ENCODE measurements at places on chromosomes 2 and 18.

- no peak for DNase-seq
These were observed at the start of gene RAMP1 for GRCh38 chr2:237859533-237860272. TSS of gene RAMP1 (plus strand) at chr2:237859623. CDS start at chr2:237859676, 53 bp downstream.

DNA sequence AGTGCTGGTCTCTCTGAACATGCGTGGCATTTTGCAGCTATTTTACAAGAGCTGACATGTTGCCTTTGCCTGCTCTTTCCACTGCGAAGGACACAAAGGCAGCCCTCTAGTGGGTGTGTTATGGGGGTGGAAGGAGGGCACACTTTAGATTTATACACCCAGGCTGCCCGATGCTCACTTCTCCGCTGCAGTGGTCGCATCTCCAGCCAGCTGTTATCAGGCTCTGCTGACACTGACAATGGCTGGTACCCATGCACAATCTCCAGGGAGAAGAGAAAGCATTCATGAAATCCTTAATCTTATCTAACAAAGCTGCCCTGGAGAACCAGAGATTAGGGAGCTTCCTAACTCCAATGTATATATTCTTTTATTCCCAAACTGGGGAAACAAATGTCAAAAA, 113.5 kb downstream of the EPHA4 start:
- DNase-seq: no peak

GRCh38 chr2:191844706-191845105, 2.2 kb downstream of the CAVIN2 start:
- no peak for DNase-seq

DNA sequence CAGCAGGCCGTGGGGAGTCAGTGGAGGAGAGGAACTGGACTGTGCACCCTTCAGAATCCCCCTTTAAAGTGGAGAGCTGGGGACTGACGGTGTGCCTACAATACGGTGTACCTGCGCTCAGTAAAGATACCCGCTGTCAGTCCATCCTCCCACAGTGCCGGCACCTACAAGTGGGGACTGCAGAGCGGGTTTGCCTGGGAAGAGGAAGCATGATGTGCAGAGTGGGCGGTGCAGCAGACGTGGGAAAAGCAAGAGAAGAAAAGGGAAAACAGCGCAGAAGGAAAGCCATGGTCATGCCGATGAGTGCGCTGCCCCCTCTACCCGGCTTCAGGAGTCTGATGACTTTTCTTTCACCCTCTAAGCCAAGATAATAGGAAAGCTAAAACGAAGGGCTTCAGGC, 148.0 kb downstream of the TPO start:
- no peak for DNase-seq

DNA sequence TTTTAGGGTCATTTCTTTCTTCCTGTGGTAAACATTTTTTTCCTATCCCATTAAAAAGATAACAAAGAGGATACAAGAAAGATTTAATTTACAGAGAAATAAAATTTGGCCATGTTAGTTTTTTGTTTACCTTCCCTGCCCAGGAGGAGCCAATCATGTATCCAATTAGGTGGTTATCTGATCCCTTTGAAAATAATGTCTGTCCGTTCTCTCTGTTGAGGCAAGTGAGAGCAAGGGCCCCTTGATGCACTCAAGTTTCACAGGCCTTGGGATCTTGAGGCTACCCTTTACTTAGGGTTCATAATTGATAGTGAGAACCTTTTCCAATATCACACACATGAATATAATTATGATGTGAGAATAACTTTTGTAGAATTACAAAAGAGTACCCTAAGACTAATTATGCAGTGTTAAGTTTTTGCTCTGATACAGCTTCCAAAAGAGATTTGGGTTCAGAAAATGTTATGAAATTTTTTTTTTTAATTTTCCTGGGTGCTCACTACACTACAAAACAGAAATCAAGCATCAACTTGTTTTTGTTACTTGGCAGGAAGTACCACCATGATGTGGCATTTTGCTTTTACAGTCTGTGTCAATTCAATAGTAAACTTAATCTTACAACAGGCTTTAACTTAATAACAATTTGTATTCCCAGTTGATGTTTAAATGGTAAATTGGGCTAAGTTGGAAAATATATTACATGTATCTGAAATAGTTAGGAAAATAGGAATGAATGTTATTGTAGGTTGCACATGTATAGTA, 42.0 kb downstream of the AFTPH start:
- DNase-seq: no peak

DNA sequence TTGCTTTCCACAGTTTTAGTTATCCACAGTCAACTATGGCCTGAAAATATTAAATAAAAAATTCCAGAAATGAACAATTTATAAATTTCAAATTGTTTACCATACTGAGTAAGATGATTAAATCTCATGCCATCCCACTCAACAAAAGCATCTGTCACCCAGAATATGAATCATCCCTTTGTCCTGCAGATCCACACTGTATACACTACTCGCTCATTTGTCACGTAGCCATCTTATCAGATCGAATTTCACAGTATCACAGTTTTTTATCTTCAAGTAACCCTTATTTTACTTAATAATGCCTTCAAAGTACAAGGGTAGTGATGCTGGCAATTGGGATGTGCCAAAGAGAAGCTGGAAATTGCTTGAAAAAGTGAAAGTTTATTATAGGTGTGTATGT, 291.8 kb upstream of the LRATD1 start:
- DNase-seq: no peak

DNA sequence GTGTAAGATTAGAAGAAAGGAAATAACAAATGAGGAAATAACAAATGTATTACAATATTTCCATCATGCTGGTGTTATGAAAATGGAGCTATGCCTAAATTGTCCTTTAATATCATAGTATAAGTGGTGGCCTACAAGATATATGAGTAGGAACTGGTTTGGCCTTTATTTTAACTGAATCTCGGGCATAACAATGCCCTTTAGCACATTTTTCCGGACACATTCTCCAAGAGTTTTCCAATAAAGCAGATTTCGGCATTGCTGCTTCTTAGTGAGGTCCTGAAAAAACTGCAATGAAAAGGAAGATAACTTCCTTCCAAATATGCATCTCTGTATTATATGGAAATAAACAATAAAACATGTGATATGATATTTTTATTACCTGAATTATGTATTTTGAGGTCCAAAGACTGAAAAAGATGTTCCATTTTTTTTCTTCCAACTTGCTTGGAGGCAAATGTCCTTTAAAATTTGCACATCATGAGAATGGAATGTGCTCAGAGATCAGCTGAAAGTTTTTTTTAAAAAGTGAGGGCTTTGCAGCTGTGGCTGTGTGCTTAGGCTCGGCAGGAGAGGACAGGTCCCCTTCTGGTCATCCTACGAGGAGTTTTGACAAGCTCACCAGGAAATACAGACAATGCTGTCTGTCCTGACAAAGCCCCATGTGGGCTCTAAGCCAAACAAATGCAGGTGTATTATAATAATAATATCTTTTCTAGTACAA, 132.3 kb upstream of the RND3 start:
- peak; percentile 63 for DNase-seq

DNA sequence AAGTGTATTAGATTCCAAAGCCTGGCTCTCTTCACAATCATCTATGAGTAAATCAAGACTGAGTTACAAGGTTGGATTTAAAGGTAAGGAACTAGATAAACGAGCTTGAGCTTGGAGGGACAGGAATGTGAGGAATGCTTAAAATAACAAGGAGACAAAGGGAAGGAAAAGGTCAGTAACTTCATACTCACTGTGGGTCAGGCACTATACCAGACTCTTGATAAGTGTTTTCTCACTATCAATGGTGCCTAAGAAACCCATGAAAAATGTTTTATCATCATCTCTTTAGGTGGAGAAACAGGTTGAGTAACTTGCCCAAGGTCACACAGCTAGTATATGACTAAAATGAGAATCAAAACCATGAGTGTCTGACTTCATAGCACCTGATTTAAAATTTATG, 212.1 kb downstream of the CDH2 start:
- DNase-seq: peak; percentile 33

DNA sequence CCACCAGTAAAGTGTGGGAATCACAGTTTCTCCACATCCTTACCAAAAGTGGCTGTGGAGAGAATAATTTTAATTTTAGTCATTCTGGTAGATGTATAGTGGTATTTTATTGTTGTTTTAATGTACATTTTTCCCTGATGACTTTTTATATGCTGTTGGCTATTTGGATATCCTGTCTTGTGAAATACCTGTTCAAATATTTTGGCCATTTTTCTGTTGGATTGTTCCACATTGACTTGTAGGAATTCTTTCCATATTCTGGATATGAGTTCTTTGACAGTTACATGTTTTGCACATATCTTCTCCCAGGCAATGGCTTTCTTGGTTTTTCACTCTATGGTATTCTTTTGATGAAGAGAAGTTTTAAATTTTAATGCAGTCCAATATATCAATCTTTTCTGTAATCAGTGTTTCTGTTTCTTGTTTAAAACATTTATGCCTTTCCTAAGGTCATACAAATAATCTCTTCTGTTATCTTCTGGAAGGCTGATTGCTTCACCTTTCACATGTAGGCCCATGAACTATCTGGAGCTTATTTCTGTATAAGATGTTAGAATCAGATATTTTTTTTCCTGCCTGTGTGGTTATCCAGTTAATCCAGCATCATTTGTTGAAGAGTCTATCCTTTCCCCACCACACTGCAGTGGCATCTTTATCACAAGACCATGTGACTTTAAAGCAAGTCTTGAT, 19.0 kb downstream of the AFTPH start:
- DNase-seq: peak; percentile 77

- no peak for DNase-seq
These were observed 281.1 kb downstream of the ZNF516 start for GRCh38 chr18:76213991-76214390.

GRCh38 chr2:135335256-135335655, 195.8 kb downstream of the ZRANB3 start:
- no peak for DNase-seq

DNA sequence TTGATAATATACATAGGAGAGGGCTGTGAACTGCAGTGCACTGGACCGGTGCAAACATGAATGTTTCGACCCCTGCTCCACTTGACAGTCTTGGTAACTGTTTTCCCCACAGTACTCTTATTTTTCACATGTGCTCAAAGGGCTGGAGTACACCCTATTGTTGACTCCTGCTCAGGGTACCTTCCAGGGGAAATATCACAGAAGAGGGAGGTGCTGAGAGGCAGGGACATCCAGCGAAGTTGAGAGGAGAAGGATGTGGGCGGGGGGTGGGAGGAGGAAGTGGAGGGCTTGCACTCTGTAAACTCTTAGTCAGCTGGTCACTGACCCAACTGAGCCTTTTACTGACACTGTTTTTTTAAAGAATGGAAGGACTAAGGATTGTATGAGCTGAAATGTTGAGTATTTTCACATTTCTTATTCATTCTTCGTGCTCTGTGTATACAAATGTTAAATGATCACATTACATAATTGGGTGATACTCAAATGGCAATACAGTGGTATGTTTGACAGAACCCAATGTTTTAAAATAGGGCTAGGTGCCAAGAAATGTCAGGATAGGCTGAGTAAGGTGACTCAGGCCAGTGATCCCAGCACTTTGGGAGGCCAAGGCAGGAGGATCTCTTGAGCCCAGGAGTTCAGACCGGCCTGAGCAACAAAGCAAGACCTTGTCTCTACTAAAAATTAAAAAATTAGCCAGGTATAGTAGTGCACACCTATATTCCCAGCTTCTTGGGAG, 10.0 kb downstream of the INPP4A start:
- no peak for DNase-seq

DNA sequence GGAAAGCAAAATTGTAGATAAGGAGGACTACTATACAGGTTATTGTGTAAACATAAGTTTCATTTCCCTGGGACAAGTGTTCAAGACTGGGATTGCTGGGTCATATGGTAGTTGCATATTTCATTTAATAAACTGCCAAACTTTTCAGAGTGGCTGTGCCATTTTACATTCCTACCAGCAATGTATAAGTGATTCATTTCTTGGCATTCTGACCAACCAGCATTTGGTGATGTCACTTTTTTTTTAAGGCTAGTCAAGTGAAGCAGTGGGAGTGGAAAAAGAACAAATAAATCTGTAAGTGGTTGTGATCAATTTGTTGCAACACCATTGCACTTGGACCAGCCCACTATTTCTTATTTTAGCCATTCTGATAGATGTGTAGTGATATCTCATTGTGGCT, 5.2 kb upstream of the CHCHD5 start:
- peak; percentile 89 for DNase-seq

DNA sequence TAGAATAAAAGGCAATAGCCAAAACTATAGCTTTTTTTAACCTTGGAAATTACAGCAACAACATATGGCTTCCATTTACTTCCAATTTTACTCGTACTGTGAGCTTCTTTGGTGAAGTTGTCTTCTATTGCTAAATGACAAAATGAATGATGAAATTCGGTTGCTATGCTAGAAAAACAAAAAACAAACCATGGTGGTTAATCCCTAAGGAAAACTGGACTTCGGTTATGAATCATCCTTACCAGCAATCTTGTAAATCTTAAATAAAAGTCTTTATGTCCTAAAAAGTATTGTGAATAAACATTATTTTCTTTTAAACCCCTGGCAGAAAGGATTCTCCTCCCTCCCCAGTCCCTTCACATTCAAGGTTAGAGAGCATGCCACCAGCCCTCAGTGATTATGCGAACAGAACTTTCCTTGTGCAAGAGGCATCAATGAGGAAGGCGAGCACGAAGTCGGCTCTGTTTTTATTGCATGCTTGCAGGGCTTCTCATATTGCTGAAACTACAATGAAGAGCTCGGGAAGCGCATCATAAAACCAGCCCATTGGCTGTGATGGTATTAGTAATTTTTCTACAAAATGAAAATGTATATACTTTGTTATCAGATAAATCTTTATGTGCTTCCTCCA, 62.9 kb downstream of the ZNF521 start:
- DNase-seq: peak; percentile 98

- DNase-seq: peak; percentile 23
These were observed 37.8 kb downstream of the GATA6 start for GRCh38 chr18:22207021-22207758.

DNA sequence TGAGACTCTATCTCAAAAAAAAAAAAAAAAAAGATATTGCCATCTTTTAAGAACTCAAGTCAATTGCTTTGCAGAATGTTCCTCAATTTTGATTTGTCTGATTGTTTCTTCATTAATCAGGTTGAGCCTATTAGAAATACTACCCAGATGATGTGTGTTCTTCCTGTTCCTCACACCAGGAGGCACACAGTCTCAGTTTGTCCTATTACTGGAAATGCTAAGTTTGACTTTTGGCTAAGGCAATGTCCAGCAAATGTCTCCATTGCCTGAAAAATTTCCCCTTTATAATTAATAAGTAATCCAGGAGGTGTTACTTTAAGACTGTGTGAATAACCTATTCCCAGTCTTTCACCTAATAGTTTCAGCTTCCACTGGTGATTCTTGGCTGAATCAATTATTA, 28.4 kb downstream of the BOLA3 start:
- DNase-seq: no peak

GRCh38 chr2:229463841-229464346, 192.8 kb upstream of the PID1 start:
- DNase-seq: no peak

GRCh38 chr18:3967359-3968180, 487.5 kb downstream of the DLGAP1 start:
- DNase-seq: no peak

GRCh38 chr2:26245231-26245732, 543 bp downstream of the HADHB start:
- DNase-seq: no peak

- no peak for DNase-seq
These were observed 748 bp downstream of the FMNL2 start for GRCh38 chr2:152335726-152336118.

- DNase-seq: no peak
These were observed 189.7 kb downstream of the PAX3 start for GRCh38 chr2:222108957-222109585.

Data from fibroblast of skin of right quadriceps (primary cell).